Upper lobe of left lung (tissue), 6 donors: ENCODE measurements at places on chromosomes 1 and 21. TPM values are rescaled to one million over a fixed set of nuclear protein-coding genes. Genes with fewer than 3 reads are reported as not detected.

Gene AGPAT3
- 66.7 TPM for total RNA-seq

Gene WNT4
- total RNA-seq, result 1.8 TPM

Gene RPTN
- not detected for total RNA-seq

Gene USP16
- total RNA-seq, result 28.6 TPM

Gene STUM
- not detected for total RNA-seq

Gene TPTE
- not detected for total RNA-seq

Gene SLC5A9
- total RNA-seq, result 7.7 TPM

Gene C1orf141
- 1.0 TPM for total RNA-seq

Gene SIM2
- total RNA-seq, result 1.6 TPM

Gene MSTO1
- 82.8 TPM for total RNA-seq

Gene TSPAN1
- total RNA-seq, result 18.3 TPM

Gene PDZK1IP1
- 28.3 TPM for total RNA-seq

Gene FCAMR
- not detected for total RNA-seq

Gene CCDC181
- 3.1 TPM for total RNA-seq

DNA sequence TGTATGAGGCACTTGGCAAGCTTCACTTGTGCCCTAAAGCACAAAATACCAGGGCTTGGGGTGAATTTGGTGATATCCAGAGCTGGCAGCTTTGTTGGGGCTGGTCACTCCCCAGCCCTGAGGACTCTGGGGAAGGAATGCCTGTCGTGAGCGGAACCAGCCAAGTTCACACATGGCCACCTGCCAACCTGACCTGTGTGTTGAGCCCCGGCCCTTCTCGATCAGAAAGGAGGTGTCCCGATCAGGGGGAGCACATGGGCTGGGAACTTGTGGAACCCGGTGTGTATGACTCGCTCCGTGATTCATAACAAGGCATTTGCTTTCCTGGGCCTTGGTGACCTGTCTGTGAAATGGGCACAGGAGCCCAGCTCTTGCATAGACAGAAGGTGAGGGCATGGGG lies 43.1 kb downstream of the AGPAT3 start:
- DNase-seq, result no peak

- DNase-seq, result no peak
Measured at GRCh38 chr1:233993651-233994050, 89.2 kb downstream of the SLC35F3 start.

- DNase-seq, result peak; percentile 98
Measured at GRCh38 chr1:235128456-235129328, at the start of gene TOMM20. TOMM20 (minus strand) TSS chr1:235128837; CDS start chr1:235128715, 122 bp downstream.

DNA sequence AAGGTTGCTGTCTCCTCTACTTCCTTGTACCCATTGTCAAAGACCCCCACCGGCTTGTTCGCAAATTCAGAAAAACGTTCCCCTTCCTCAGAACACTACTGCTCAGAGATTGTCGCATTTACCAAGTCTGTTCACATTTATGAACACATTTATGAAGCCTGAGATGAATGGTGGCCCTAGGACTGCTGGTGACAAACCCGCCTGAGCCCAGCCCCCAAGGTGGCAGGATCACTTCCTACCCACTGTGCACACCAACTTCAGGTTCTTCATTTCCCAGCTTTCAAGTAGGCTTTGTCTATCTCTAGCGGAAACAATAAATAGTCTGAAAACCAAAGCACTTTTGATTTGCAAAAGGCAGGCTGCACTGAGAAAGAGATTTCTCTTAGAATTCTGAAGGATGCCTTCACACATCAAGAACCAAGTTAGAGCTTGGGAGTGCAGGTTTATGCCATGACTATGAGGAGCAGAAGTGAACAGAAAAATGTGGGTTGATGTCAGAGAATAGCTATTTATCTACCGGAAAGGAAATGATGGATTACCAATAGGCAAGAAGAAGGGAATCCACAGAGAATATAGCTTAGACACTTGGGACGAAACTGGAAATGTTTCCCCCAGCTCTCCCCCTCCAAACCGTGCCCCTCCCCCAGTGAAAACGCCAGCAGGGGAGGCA lies 200.5 kb downstream of the TOMM20 start:
- DNase-seq, result no peak

- DNase-seq, result no peak
Measured at GRCh38 chr1:234732671-234733390, 122.9 kb upstream of the IRF2BP2 start.

DNA sequence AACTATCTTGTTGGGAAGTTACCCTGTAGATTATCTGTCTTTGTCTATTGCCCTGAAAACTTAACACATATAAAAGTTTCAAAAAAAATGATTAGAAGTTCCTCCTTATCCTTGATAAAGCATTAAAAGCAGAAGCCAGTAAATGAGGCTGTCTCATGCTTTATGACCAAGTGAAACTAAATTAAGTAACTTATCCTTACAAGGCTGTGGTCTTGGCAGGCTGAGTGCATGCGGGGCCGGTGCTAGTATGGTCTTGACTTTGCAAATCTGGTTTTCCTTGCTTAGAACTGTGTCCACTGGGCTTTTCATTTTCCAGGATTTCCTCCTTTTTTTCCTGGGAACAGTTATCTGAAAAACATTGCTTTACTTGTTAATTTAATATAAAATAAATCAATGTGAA lies 43.1 kb downstream of the PCNX2 start:
- DNase-seq, result no peak

GRCh38 chr1:63659448-63659847 lies 66.2 kb downstream of the PGM1 start:
- DNase-seq, result no peak

- peak; percentile 58 for DNase-seq
Measured at GRCh38 chr1:183180634-183181056, 5.4 kb upstream of the LAMC2 start.

DNA sequence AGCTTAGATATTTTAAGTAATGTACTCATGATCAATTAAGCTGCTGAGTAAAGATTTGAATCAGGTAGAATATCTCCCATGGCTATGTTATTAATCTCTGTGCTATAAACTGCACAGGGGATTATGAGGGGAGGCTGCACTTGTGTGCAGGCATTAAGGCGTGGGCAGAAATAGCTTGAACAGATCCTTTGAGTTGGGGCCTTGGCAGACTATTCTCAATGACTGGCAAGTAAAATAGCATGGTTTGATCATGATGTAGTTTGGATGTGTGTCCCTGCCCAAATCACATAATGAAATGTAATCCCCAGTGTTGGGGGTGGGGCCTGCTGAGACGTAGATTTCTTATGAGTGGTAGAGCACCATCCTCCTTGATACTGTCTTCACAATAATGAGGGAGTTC lies 220.3 kb downstream of the PLPP3 start:
- no peak for DNase-seq

GRCh38 chr1:161836018-161836417 lies 69.9 kb downstream of the ATF6 start:
- DNase-seq, result no peak

- DNase-seq, result no peak
Measured at GRCh38 chr1:114078116-114078515, 75.6 kb downstream of the SYT6 start.

DNA sequence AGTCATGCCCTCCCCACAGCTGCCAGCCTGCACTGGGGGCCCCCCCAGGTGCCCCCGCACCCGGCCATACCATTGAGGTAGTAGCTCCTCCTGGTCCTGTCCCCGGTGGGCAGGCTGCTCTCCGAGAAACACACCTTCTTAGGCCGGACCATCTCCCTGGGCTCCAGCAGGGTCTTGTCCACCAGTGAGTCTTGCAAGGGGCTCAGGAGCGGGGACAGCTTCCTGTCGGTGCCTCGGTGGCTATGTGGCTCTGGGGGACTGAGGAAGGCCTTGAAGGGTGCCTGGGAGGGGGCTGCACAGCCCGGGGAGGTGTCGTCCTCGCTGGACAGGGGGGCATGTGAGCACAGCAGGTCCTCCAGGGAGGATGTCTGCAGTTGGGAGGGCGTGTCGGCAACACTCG lies 12.9 kb upstream of the FTCD start:
- DNase-seq, result no peak

- peak; percentile 35 for DNase-seq
Measured at GRCh38 chr1:229557913-229558414, 543 bp downstream of the ABCB10 start.

- DNase-seq, result no peak
Measured at GRCh38 chr1:220873868-220874655, 5.2 kb upstream of the HLX start.

DNA sequence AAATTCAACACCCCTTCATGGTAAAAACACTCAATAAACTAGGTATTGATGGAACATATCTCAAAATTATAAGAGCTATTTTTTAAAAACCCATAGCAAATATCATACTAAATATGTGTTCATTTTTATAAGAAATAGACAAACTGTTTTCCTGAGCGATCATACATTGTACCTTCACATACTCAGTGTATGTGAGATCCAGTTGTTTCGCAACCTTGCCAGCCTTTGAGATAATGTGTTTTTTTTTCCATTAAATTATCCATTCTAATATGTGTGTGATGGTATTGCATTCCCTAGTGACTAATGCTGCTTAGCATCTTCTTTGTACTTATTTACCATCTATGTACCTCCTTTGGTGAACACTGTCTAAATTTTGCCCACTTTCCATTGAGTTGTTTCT lies 47.1 kb downstream of the CFH start:
- DNase-seq, result no peak

DNA sequence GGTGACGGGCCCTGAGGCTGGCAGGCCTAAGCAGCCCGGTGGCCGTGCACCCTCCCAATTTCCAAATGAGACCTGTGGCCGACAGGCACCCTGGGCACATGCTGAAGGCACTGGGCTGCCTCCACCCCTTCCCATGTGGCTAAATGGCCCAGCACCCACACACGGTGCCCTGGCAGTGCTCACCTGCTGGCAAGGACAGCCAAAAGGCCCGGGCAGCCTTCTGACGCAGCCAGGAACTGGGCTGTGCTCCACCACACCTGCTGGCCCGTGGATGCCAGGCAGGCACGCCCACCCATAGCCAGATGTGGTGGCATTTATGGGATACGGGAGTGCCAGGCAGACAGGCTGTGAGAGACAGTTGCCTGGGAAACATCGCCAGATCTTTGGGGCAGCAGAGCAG lies 4.0 kb upstream of the FAAP20 start:
- DNase-seq, result no peak

DNA sequence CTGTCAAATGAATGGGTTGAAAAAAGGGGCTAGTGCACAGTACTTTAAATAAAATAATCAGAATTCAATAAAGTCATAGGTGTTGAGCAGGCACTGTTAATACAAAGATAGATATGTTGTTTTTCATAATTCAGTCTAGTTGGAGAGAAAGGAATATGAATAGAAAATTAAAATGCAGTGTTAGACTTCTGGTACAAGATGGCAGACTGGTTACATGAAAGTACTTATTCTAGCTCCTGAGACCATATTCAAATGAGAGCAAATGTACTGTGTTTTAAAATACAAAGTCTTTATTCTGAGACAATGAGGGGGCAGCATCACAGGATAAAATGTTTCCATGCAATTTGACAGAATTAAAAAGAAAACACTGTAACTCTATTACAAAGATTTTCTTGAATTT lies 542.1 kb downstream of the COL11A1 start:
- DNase-seq, result no peak

DNA sequence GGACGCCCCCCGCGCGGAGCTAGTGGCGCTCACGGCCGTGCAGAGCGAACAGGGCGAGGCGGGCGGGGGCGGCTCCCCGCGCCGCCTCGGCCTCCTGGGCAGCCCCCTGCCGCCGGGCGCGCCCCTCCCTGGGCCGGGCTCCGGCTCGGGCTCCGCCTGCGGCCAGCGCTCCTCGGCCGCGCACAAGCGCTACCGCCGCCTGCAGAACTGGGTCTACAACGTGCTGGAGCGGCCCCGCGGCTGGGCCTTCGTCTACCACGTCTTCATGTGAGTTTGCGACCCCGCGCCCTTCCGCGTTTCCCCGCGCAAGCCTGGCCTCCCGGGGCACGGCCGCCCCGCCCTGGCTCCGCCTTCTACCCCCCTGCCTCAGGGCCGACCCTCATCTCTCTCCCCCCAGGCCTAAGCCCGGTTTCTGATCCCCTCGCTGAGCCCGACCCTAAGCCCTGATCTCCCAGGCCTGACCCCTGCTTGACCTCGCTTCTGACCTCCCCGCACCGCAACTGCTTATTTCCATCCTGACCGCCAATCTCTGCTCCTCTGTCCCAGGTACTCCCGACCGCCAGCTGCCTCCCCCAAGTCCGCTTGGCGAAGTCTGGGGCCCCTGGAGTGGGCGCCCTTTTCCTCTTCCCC lies 669 bp downstream of the KCNQ4 start:
- peak; percentile 87 for DNase-seq

DNA sequence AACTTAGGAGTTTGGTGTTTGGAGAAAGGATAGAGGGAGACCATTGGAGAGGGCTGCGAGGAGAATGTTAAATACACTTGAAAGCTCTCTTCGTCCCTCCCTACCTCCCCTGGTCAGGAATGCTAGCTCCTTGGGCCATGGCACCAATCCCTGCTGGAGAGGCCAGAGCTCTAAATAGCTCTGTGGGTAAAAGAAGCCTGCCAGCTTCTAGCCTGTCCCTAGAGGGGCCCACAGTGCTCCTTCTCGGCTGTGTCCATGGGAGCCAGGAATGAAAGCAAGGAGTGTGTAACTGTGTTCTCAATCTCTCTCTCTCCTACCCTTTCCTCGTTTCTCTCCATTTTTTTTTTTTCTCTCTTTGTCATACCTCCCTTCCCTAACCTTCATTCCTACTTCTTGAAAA lies at the start of gene CCDC190:
Gene CCDC190, minus strand, starts transcription at position 75 of the 400 bp plus-strand sequence. CDS start 1,529 bp downstream, outside the sequence.
- peak; percentile 45 for DNase-seq

GRCh38 chr21:31537872-31538576 lies 121.5 kb upstream of the SOD1 start:
- no peak for DNase-seq
